Peyer's patch (tissue), 4 donors: ENCODE measurements at places on chromosomes 5 and 9.
A peak's percentile ranks its signal among the peaks of the same experiment; 100 is the strongest.

- no peak overlapping the region for H3K27ac ChIP-seq
- H3K4me3 ChIP-seq, result no peak overlapping the region
- H3K36me3 ChIP-seq, result no peaks in the 10 kb centered on the region
- no peaks in the 10 kb centered on the region for H3K4me1 ChIP-seq
- DNase-seq, result no peak
These were observed 51.2 kb downstream of the TBCA start for GRCh38 chr5:77724934-77725333.

DNA sequence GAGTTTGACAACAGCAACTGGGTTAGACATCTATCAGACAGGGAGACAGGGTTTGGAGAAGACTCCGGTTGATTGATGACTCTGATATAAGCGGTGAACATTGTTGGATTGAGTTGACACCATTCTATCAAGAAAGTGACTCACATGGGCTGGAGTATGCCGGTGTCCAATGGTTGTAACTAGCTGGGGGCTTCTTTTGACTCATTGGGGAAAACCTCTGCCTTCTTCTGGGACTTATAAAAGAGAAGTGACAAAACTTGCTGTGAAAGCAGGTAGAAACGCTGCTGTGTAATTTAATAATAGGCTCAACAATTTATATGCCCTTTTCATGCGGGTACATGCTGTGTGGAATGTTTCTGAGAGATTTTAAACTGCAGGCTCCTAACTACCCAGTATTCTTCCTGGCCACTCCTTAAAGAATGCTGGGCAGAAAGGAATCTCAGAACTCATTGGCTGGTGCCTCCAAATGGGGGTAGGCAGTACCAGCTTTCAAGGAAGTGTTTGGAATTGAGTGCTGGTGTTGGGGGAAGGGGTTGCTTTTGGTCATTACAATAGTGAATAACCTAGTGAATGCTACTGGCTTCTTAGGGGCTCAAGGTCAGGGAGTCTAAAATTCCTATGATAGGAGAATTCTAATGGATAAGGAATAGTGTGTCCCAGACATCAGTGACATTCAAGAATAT lies 43.9 kb downstream of the FYB1 start:
- no peaks in the 10 kb centered on the region for H3K36me3 ChIP-seq
- H3K27ac ChIP-seq, result peak overlapping the region; percentile 23
- DNase-seq, result no peak
- no peak overlapping the region for H3K4me3 ChIP-seq

- H3K4me3 ChIP-seq, result no peak overlapping the region
- no peaks in the 10 kb centered on the region for H3K27me3 ChIP-seq
- no peak for DNase-seq
- H3K4me1 ChIP-seq, result no peaks in the 10 kb centered on the region
- H3K36me3 ChIP-seq, result no peaks in the 10 kb centered on the region
These were observed 55.8 kb upstream of the ACTBL2 start for GRCh38 chr5:57538341-57538955.

DNA sequence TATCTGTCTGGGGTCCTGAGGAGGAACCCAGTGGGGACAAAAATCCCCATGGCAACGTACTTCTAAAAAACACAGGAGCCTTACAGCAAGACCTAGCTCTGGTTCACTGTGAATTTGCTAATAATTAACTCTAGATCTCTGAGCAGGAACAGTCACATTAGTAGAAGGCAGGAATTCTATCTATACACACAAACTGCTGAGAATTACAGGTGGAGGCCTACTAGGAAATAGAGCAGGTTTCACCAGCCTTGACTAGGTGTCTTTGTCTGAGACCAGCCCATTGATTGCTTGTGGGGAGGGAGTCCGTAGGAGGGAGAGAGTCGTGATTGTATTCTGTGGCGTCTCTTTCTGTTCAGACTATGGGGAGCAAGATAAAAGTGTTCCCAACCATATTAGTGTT lies 44.8 kb downstream of the PRLR start:
- no peak overlapping the region for H3K4me3 ChIP-seq
- peaks cover 17% of the 10 kb centered on the region for H3K4me1 ChIP-seq
- H3K27me3 ChIP-seq, result no peaks in the 10 kb centered on the region
- no peaks in the 10 kb centered on the region for H3K36me3 ChIP-seq
- no peak for DNase-seq
- H3K27ac ChIP-seq, result no peak overlapping the region

DNA sequence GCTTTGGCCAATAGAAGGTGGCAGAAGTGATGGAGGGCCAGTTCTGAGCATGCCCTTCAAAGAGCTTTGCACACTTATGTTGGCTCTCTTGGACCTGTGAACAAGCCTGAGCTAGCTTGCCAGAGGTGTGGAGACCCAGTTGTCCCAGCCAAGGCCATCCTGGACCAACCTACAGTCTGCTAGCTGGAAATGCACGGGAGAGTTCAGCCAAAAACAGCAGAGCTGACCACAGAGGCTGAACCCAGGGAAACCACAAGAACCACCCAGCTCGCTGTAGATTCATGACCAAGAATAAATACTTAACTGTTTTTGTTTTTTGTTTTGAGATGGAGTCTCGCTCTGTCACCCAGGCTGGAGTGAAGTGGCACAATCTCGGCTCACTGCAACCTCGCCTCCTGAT lies 65.4 kb upstream of the HAND1 start:
- no peaks in the 10 kb centered on the region for H3K4me1 ChIP-seq
- H3K27me3 ChIP-seq, result no peaks in the 10 kb centered on the region
- H3K36me3 ChIP-seq, result no peaks in the 10 kb centered on the region
- H3K4me3 ChIP-seq, result no peak overlapping the region

DNA sequence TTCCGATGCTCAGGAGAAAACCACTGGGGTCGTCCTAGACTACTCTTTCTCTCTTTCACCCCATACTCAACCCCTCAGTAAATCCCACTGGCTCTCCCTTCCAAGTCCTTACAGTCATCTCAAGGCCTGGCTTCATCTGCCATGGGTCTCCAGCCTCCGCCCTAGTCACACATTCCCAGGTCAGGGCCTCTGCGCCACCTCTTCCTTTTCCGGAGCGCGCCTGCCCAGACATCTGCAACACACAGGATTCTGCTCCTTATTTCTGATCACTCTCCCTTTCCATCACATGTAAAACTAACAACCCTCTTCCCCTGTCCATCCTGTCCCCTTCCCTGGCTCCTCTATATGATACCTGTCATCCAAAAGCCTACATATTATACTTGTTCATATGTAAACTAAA lies 39.8 kb downstream of the RAPGEF1 start:
- no peak overlapping the region for H3K4me3 ChIP-seq
- H3K4me1 ChIP-seq, result peaks cover 4% of the 10 kb centered on the region

- H3K27me3 ChIP-seq, result no peaks in the 10 kb centered on the region
- DNase-seq, result no peak
- H3K4me1 ChIP-seq, result peaks cover 25% of the 10 kb centered on the region
- H3K36me3 ChIP-seq, result no peaks in the 10 kb centered on the region
These were observed 47.8 kb upstream of the TGFBR1 start for GRCh38 chr9:99056886-99057664.

- H3K27ac ChIP-seq, result peak overlapping the region; percentile 4
- H3K36me3 ChIP-seq, result peaks cover 95% of the 10 kb centered on the region
- no peaks in the 10 kb centered on the region for H3K4me1 ChIP-seq
These were observed 232.0 kb downstream of the RFK start for GRCh38 chr9:76162086-76162730.

DNA sequence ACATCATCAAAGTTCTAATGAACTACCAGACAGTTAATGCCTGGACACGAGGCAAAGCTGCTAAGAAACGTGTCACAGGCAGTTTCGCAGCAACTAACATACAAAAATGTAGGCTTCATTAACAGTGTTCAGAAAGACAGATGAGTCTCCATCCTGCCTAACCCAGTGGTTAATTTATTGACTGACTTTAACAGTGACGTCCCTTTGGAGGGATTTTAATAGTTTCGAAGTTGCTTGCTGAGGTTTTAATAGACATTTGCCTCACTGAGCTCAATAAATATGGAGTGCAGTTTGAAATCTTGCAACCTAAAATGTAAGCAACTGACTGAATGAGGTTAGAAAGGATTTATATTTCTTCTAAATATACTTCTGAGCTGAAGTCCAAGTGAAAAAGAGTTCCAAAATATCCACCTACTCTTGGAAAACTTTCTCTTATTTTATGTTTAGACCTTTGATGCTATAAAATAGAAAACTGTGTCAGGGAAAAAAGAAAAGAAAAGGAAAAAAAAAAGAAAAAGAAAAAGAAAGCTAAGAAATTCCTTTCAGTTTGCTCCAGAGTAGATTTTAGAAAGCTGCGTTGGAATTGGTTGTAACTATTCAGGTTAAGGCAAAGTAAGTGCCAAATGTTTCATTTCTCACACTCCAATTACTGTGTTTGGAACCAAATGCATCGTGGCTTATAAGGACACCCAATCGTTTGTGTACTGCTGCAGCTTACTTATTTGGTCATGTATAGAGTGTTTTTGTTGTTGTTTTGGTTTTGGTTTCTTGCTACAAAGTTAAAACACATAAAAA lies 2016.6 kb downstream of the MAT2B start:
- no peak overlapping the region for H3K27ac ChIP-seq
- DNase-seq, result no peak

DNA sequence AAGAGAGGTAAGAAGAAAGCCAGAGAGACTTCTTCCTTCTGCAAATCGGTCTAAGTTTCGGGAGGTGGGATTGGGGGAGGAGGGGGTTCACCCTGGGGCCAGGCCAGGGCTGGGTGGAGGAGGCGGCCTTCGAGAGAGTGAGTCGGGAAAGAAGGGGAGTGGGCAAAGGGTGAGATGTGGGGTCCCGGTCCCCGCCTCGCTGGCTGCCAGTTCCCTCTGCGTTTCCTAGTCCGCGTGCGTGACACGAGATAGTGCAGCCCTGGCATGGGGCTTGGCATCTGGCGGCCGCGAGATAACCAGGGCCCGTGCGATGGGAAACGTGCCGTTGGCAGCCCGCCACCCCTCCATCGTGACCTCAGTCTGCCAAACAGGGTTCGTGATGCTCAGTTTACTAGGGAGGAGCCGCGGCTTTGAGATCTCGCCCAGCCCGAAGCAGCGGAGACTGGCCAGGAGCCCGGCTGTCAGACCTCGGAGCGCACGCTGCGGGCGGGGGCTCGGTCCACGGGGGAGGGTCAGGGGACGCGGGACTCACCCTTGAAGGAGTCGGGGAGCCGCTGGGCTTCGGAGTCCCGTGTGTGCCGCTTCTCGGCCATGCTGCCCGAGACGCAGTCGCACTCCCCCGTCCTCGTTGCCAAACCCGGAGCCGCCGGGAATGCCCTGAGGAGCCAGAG lies at the start of gene STOM:
STOM (minus strand) TSS at position 656 of the 671 bp plus-strand sequence; CDS start at position 593, 63 bp downstream.
- no peaks in the 10 kb centered on the region for H3K27me3 ChIP-seq
- peak within 1 kb of the TSS; percentile 90 for H3K27ac ChIP-seq
- H3K36me3 ChIP-seq, result no peaks in the 10 kb centered on the region
- peak; percentile 80 for DNase-seq
- H3K4me1 ChIP-seq, result peaks cover 8% of the 10 kb centered on the region

GRCh38 chr9:135070964-135071735 lies 16.3 kb upstream of the OLFM1 start:
- H3K4me3 ChIP-seq, result no peak overlapping the region
- no peaks in the 10 kb centered on the region for H3K27me3 ChIP-seq
- no peaks in the 10 kb centered on the region for H3K4me1 ChIP-seq
- H3K27ac ChIP-seq, result no peak overlapping the region

GRCh38 chr5:77806213-77806843 lies 30.2 kb upstream of the TBCA start:
- no peak overlapping the region for H3K27ac ChIP-seq
- no peaks in the 10 kb centered on the region for H3K36me3 ChIP-seq
- H3K4me3 ChIP-seq, result no peak overlapping the region
- no peaks in the 10 kb centered on the region for H3K4me1 ChIP-seq

- no peaks in the 10 kb centered on the region for H3K27me3 ChIP-seq
- H3K4me1 ChIP-seq, result no peaks in the 10 kb centered on the region
- no peaks in the 10 kb centered on the region for H3K36me3 ChIP-seq
- no peak overlapping the region for H3K27ac ChIP-seq
- H3K4me3 ChIP-seq, result no peak overlapping the region
These were observed 87.7 kb downstream of the AUH start for GRCh38 chr9:91273853-91274552.

GRCh38 chr9:23812673-23813072 lies 13.4 kb downstream of the ELAVL2 start:
- no peak overlapping the region for H3K4me3 ChIP-seq
- H3K36me3 ChIP-seq, result no peaks in the 10 kb centered on the region
- no peak for DNase-seq

DNA sequence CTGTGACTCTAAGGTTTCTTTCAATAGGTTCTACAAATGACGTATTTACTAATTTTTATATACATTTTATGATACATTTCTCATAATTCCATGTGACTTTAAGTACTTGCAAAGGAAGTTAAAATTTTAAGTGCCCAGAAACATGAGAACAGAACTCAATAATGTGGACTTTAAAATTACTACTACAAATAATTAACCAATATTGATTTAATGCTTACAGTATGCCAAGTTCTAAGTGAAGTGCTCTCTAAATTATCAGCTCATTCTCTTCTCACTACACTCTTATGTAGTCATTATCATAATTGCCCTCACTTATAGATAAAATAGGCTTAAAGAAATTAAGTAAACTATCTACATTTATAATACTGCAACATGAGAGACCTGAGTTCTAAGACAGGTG lies 1690.7 kb upstream of the CDH9 start:
- no peak for DNase-seq
- H3K27ac ChIP-seq, result no peak overlapping the region

GRCh38 chr9:3732077-3733038 lies 206.6 kb upstream of the RFX3 start:
- no peaks in the 10 kb centered on the region for H3K4me1 ChIP-seq
- H3K4me3 ChIP-seq, result peak overlapping the region; percentile 17
- H3K27ac ChIP-seq, result no peak overlapping the region
- no peaks in the 10 kb centered on the region for H3K27me3 ChIP-seq
- no peaks in the 10 kb centered on the region for H3K36me3 ChIP-seq

GRCh38 chr5:78467752-78468357 lies 107.4 kb downstream of the SCAMP1 start:
- DNase-seq, result no peak
- no peaks in the 10 kb centered on the region for H3K27me3 ChIP-seq
- H3K36me3 ChIP-seq, result no peaks in the 10 kb centered on the region
- no peak overlapping the region for H3K27ac ChIP-seq

DNA sequence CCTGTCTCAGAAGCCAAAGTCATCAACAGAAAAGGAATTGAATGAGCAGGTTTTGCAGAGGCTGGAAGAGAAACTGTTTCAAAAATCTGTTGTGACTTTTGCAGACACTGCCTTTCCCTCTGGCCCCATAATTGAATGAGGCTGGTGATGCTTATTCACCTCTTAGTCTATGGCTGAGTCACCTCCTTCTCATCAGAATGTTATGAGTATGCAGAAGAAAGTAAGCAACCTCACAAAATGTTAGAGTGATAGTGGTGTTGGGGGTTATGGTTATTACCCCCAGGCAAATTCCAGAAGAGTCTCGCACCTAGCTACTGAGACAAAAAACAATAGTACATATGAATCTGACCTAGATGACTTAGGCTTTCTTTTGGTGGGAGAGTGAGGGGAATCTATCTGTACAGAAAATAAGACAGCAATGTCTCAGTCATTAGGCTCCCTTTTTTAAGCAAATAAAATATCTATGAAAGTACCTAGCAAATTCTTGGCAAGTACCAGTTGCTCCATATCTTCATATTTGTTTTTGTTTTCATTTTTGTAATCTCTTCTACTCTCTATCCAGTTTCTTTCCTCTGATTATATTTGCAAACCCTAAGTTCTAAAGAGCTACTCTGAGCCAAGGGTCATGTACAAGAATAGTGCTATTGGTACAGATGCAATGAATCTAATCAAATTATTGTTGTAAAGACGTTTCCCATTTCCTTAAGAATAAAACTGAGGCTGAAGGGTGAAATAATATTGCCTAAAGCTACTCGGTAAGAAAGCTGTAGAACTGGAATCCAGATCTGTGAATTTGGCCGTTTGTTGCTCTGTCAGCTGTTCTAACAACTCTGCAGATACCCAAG lies 498.1 kb upstream of the TNC start:
- no peaks in the 10 kb centered on the region for H3K36me3 ChIP-seq
- no peak overlapping the region for H3K27ac ChIP-seq
- H3K27me3 ChIP-seq, result no peaks in the 10 kb centered on the region
- no peaks in the 10 kb centered on the region for H3K4me1 ChIP-seq

GRCh38 chr5:134502259-134502658 lies 23.2 kb upstream of the JADE2 start:
- H3K4me1 ChIP-seq, result peaks cover 21% of the 10 kb centered on the region
- H3K4me3 ChIP-seq, result no peak overlapping the region
- no peak overlapping the region for H3K27ac ChIP-seq
